CD14-positive monocyte (primary cell): ENCODE measurements at places on chromosomes 4 and X.
A peak's percentile ranks its signal among the peaks of the same experiment; 100 is the strongest.

DNA sequence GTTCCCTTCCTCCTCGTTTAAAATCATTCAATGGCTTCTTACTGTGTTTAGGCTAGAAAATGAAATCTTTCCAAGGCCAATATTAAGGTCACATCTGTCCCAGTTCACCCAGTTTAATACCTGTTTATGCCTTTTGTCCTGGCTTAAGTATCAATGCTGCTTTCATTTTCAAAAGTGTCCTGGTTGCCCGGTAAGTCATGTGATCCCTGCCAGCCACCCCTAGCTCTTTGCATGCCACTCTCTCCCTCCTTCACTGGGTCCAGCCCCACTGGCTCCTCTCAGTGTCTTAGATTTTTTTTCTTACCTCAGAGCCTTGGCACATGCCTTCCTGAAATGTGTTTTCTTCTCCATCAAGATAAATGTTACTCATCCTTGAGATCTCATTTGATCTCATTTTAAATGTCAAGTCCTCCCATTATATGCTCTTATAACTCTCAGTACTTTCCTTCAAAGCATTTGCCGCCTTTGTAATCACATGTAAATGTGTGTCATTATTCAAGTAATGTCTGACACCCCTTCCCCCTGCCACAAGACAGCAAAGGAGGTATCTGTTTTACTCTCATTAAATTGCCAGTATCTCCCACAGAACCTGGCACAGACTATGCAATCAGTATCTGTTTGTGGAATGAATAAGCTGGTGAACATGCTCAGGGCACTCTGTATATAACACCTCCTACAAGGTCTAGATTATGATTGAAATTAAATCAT, 472.5 kb upstream of the RPS6KA3 start:
- DNase-seq = no peak

- DNase-seq = no peak
Observed at GRCh38 chr4:142585411-142585810, 260.7 kb downstream of the INPP4B start.

DNA sequence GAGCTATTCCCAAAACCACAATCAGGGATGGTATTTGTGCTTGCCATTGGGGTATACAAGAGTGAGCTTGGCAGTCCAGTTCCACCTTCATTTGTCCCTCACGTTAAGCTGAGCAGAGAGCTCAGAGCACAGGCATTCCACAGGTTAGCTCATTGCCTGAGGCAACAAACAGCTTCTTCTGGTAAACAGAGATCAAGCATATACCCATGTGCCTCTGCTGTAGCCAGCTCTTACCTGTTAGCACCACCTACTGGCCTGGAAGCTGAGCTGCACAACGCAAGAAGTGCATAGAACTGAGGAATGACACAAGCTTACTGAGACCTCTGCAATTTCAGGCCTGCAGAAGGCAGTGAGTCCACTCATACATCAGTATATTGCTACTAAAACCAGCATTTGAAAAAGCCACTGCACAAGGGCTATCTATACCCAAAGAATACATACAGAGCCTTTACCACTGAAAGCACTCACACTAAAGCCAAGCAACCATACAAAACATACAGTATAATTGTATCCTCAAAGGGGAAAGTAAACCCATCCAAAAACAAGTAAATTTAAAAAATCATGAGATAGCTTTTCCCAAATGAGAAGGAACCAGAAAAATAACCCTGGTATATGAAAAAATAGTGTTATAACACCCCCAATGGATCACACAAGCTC, 258.3 kb upstream of the GABRA2 start:
- no peak for DNase-seq

DNA sequence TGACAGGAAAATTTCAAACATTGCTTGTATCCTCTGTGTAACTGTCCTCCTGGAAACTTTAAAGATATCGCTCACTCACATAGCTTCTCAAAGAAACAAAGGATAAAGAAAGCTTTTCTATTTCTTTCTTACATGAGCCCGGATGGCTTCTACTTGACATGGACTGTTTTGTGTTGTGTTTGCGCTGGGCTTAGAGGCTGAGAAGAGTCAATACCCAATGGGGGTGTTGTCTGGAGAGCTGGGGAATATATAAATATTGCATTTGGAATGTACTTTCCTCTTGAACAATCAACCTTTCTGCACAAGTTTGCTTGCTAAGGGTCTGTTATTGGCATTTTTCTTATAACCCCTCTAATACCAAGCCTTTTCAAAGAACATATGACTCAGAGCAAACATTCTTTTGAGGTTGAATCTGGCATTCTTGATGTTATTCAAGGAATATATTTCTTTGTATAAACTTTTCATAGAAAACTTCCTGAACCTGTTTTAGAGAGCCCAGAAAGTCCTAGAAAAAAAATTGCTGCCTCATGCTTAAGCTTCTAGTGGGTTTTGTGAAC, 331.9 kb downstream of the PACRGL start:
- DNase-seq = no peak

- no peak for DNase-seq
Observed at GRCh38 chr4:185708348-185708747, 103.6 kb downstream of the SORBS2 start.

DNA sequence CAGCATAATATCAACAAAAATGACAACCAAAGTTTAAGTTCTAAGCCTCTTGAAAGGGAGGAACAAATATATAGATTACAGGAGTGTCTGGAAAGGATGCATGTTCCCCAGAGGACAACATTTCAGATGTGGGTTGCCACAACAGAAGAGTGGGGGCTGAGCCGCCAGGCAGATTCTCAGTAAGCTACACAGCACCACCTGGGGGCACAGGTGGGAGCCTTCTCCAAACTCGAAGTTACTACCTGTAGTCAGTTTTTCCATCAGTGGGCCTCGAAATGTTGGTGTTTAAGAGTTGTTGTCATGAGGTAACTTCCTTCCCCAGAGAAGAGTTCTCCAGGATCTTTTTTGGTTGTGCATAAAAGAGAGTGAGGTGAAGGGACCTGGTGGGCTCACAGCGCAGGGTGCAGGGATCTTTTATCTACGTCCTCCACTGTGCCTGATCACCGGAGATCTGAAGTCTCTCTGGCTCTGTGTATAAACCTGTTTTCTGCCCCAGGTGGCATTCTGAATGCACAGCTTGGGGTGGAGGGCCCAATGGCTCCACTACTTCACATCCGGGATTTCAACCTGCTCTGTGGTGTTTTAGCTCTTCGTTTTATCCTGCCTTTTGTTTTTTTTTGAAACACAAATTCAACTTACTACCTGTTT, 58.4 kb upstream of the STS start:
- no peak for DNase-seq

GRCh38 chr4:184857441-184858121, 31.8 kb upstream of the ACSL1 start:
- DNase-seq = peak; percentile 63

DNA sequence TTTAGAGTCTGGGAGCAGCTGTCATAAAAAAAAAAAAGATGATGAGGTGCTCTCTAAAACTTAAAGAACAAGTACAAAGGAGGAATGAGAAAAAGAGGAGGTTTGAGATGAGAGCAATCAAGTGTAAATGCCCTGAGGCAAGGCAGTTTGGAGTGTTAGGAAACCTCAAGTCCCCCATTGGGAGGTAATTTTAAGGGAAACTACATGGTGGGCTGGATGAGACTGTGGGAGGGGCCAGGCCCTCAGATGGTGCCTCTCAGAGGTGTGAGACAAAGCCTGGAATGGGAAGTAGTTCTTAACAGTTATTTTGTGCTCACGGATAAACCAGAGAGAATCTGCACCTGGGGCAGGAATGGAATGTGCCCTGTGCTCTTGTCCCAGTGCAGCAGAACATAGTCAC, 1.9 kb upstream of the MAGEB3 start:
- no peak for DNase-seq

- peak; percentile 52 for DNase-seq
Observed at GRCh38 chr4:83599183-83599582, 63.3 kb downstream of the GPAT3 start.

DNA sequence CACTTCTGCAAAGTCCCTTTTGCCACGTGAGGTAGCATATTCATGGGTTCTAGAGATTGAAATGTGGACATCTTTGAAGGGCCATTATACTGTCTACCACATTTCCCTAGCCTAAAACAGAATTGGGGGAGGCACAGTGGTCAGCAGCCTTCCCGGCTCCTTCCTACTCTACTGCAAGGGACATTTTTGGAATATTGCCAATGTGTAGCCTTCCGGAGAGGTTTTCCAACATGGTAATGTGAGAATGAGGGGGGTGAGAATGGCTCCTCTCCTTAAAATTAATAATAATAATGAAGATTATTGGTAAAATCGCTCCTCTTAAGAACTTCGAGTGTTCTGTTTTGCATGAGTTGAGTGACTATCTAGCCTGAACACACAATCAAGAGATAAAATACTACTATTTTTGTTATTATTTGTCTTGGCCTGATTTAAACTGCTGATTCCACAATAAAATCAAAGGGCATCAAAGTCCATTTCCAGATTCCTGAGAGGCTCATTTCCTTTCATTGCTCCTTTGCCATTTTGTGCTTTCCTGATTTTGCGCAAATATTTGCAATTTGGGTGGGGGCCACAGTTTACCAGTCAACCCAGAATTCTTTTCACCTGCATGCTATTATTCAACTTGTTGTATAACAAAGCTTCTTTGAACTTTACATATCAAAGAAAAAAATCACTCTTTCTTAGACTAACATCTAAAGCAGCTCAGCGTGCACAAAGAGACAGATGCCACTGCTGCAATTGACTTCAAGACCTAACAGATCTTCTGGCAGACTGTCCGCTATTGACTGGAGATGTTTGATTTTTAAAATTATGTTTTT, 27.0 kb upstream of the TSPAN5 start:
- DNase-seq = no peak

DNA sequence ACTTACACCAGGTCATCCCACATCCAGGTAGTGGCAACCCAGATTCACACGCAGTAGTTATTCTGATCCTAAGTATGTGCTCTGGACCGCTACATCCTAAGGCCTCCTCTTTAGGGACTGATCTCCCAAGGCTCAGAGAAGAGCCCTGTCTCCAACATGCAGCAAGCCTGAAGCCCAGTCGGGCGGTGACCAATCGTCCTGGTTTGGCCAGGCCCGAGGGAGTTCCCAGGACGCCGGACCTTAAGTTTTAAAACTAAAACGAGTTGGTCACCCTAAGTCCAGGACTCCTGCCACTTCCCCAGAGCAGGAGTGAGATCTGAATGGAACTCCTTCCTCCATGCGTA, 385 bp downstream of the LYAR start:
- peak; percentile 58 for DNase-seq

DNA sequence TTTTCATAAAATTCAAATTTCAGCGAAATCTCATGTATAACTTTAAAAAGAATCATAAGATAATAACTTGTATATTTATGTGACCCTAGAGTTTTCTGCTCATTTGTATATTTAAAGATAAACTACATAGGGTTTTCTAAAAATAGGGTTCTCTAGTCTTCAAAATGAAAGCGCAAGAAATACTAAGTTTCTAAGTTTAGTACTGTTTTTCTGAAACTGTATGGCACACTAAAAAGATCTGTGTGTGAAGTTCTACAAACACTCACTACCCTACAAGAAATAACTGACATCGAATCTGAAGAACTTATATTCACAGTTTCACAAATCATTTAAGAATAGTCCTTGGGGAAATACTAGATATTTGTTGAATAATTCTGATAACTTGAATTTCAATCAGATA, 38.7 kb upstream of the NDST4 start:
- no peak for DNase-seq

- DNase-seq = no peak
Observed at GRCh38 chr4:1802720-1803522, 9.8 kb downstream of the FGFR3 start.

DNA sequence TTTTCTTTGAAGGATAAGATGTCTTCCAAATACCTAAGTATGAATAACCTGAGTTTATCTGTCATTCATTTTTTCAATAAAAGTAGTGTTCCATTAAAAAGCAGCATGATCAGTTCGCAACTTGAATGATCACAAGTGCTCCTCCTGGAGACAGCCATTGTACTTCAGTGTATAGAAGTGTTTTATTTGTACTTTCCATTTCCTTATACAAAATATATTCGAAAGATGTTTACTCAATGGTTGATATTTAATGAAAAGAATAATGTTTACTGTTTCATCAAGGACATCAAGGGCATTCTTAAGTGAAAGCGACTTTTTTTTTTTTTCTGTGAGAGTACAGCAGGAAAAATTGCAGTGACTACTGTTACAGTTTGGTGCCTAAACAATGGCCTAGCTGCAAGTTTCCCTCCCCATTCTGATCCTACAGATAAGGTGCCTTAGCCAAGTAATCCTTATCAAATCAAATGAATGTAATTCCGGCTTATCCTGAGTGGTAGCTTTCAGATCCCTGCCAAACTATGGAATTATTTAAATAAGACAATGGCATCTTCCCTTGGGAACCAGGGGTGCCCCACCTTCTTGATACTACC, 69.0 kb upstream of the IL15 start:
- no peak for DNase-seq

GRCh38 chrX:27309406-27309805, 153.7 kb downstream of the PPP4R3C start:
- no peak for DNase-seq

GRCh38 chrX:133988010-133988409, 2.6 kb upstream of the GPC3 start:
- DNase-seq = no peak

GRCh38 chr4:68358988-68359387, 9.1 kb upstream of the YTHDC1 start:
- DNase-seq = no peak

DNA sequence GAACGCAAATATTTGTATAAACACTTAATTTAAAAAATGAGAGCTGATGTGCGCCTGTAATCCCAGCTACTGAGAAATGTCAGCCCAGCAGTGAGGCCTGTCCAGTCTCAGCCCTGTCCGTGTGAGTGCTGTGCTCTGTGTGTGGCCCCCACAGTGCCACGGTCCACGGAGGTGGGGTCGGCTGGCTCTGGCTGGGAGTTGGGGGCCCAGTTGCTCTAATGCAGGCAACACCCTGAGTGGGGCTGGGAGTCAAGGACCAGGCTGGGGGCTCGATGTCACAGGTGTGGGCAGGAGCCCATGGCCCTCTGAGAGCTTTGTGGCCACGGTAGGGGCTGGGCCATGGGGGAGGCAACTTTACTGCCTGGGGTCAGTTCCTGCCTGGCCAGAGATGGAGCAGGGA, 12.8 kb downstream of the PCGF3 start:
- DNase-seq = no peak

DNA sequence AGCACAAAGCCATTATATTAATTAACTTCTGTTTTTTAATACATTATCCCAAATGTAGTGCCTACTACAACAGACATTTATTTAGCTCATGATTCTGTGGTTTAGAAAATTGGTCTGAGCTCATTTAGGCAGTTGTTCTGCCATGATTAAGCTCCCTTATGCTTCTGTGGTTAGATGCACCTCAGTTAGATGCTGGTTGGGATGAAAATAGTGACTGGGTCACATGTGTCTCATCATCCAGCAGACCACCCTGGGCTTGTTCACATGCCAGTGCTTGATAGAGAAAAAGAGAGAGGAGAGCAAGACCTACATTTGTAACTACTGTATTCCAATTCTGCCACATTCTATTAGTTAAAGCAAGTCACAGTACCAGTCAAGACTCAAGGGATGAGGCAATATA, 376.4 kb upstream of the GNPDA2 start:
- DNase-seq = no peak

GRCh38 chr4:173990126-173990868, 293.2 kb downstream of the FBXO8 start:
- no peak for DNase-seq
